KG1 (cell line): ENCODE measurements at places on chromosomes 1 and 21.

DNA sequence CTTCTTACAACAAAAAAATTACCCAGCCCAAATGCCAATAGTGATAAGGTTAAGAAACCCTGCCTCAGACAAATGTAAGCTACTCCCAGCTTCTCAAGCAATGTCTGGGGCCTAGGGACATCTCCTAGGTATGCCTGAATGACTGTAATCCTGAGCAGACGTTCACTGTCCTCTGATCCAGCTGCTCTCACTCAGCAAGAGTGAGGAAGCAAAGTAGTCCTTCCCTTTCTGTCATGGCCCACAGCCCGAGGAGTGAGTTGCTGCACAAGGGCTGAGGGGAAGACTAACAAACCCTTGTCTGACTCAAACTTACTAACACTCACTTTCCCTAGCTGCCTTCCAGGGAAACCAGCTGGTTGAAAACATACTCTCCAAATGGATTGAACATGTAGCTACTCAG lies 124.9 kb upstream of the TNFSF4 start:
- no peak for DNase-seq

GRCh38 chr1:97581614-97582051 lies 339.2 kb downstream of the DPYD start:
- no peak for DNase-seq

DNA sequence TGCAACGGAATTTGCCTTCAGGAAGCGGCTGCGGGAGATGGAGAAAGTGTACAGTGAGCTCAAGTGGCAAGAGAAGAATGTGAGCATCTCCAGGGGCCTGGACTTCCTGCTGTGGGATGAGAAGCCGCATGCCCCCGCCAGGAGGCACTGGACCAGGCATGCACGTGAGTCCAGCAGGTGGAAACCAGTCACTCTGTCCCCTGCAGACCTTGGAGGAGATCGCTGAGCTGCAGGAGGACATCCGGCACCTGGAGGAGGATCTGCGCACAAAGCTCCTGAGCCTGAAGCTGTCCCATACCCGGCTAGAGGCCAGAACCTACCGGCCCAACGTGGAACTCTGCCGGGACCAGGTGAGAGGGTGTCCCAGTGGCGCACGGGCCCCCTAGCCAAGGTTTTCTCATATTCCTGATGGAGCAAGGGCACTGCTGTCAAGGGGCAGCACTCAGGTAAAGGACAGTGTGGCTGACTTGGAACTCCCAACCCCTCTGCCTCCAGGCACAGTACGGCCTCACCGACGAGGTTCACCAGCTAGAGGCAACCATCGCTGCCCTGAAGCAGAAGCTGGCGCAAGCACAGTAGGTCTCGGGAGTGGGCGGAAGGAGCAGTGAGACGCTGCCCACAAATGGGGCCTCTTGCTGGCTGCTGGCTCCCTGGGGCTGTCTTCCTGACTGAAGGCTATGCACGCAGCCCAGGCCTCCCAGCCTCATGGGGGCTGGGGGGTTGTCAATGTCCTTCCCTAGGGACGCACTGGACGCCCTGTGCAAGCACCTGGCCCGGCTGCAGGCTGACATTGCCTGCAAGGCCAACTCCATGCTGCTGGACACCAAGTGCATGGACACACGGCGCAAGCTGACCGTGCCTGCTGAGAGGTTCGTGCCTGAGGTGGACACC lies 1.2 kb upstream of the ADPRS start:
- no peak for DNase-seq

- peak; percentile 39 for DNase-seq
Measured at GRCh38 chr1:172109359-172109758, 268.1 kb downstream of the DNM3 start.

DNA sequence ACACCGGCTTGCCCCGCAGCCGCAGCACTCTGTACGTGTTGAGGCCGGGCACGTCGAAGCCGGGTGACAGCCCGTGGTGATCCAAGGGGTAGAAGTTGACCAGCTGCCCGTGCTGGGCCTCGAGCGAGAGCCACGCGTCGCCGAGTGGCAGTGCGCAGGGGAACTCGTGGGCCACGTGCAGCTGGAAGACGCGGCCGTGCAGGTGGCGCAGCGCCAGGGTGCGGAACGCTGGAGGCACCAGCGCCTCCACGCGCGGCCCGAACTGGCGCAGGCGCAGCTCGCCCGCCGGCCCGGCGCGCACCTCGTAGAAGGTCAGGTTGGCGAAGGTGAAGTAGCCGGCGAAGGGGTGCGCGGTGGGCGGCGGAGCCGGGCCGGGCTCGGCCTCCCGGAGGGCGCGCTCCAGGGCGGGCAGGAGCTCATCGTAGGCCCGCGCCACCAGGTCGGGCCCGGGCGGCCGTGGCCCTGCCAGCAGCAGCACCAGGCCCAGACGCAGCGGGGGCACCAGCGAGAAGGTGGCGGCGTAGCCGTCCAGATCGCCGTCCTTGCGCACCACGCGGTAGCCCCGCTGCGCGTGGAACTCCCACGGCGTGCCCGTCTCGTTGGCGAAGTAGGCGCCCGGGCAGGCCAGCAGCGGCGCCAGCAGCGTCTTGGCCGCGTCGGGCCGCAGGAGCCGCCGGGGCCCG lies 19.5 kb downstream of the LACTBL1 start:
- no peak for DNase-seq

DNA sequence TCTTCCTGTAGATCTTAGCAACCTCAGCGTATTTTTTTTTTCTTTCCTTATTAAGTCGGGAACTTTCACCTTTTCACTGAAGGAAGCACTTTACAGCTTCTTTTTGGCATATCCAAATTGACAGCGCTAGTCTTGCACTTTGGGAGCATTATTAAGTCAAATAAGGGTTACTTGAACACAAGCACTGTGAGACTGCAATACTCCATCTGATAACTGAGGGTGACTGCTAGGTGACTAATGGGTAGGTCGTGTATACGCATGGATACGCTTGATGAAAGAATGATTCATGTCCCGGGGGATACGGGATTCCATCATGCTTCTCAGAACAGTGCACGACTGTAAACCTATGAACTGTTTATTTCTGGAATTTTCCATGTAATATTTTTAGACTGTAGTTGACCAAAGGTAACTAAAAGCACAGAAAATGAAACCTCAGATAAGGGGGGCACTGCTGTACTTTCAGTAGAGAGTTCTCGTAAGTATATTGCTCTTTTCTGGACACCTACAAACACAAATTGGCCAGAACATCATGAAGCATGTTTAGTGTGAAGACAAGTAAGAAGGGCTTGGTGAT lies 364.7 kb downstream of the SMYD3 start:
- no peak for DNase-seq

GRCh38 chr1:107990606-107991005 lies 25.6 kb upstream of the VAV3 start:
- DNase-seq, result no peak

- DNase-seq, result no peak
Measured at GRCh38 chr1:57860931-57861565, 437.2 kb upstream of the DAB1 start.

- no peak for DNase-seq
Measured at GRCh38 chr1:192861860-192862259, 53.0 kb downstream of the RGS2 start.

- DNase-seq, result no peak
Measured at GRCh38 chr1:61282387-61282786, 200.0 kb downstream of the NFIA start.

- DNase-seq, result peak; percentile 28
Measured at GRCh38 chr1:119648620-119649004, 546 bp upstream of the ZNF697 start.

DNA sequence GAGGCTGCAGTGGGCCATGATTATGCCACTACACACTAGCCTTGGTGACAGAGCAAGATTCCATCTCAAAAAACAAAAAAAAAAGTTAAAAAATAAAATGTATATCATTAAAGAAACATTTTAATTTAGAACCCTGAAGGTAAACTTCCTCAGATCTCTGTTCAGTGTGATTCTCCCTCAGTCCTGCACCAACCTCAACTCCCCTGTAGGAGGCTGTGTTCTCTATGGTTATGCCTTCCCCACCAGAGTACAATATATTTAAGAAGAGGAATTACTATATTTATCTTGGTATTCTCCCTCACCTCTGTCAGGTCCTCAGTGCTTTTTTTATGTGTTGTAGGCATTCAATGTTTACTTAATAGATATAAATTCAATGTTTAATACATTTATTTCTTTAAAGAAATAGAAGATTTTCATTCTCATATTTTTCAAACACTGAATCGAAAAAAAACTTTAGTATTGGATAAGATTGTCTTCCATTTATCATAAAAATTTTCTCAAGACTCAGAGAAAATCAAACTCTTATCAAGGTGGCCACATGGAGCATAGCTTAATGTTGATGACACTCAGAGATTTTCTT lies 4.8 kb upstream of the LRRC8B start:
- DNase-seq, result peak; percentile 25

DNA sequence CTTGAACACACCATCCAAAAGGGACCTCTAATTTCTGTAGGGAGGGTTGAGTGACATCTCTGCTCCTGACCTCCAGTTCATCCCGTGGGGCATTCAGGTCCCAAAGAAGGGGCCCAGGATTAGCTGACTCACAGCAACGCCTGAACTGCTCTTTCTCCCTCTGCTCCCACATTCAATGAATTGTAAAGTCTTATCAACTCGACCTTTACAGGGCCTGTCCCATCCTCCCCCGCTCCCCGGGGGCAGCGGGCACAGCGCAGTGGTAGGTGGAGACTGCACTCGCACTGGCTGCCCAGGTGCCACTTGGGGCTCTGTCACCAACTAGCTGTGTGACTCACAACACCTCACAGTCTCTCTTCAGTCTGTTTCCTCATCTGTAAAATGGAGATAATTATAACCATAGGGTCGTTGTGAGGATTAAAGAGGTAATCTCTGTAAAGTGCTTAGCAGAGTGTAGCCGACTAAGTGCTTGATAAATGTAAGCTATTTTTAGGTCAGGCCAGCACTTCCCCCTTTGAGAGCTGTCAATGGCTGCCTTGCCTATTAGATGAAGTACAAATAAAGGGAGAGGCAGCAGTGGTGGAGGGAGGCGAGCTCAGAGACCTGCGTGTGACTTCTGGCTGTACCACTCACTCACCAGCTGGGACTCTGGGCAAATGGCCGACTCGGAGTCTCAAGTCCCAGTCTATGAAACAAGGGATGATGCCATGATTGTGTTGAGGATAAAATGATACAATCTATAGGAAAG lies 637 bp upstream of the MYBPHL start:
- DNase-seq, result no peak

DNA sequence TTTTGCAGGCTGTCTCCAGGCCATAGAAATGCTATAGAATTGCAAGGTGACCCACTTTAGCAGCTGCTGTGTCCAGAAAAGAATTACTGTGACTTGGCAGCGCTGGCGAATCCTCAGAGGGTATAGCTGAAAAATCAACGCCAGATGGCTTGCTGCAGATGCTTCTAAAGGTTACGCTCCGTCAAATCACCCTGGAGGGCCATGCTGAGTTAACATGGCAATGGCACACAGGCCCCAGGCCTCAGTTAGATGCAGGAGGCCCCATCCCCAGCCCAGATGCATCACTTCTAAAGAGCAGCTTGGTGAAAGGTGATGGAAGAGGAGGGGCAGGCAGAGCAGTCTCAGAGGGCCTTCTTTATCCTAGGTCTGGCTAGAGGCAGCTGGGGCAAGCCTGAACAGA lies 18.0 kb downstream of the KIAA1614 start:
- DNase-seq, result no peak

GRCh38 chr1:205565799-205566198 lies 61.3 kb downstream of the CDK18 start:
- no peak for DNase-seq

- no peak for DNase-seq
Measured at GRCh38 chr1:177794376-177794991, 175.4 kb downstream of the SEC16B start.

- DNase-seq, result no peak
Measured at GRCh38 chr1:74392186-74392585, 120.2 kb downstream of the LRRC53 start.

GRCh38 chr1:153505576-153505975 lies 30.2 kb downstream of the S100A6 start:
- DNase-seq, result no peak

DNA sequence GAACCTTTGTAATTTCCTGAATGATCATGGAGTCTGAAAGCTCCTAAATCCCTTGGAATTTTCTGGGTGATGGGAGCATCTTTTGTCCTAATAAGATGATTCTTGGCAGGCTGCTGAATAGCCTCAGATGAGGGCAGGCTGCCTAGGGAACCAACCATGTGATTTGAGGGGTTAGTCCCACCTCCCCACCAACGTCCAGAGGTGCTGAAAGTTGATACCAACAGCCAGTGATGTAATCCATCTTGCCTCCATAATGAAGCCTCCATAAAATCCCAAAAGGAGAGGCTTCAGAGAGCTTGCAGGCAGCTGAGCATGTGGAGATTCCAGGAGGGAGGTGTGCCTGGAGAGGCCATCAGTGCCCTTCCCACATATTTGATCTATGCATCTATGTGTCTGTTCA lies 43.7 kb downstream of the GTF2B start:
- DNase-seq, result no peak

GRCh38 chr21:16570856-16571255 lies 841.1 kb downstream of the USP25 start:
- DNase-seq, result no peak
